ENCODE measurements at places on chromosomes 5 and 9.

GRCh38 chr9:99092643-99093491 lies 12.0 kb upstream of the TGFBR1 start:
- DNase-seq, result no peak

- DNase-seq, result no peak
These were observed 104.7 kb downstream of the ADAMTS2 start for GRCh38 chr5:179240561-179240960.

- no peak for DNase-seq
These were observed 1398.3 kb upstream of the CDH6 start for GRCh38 chr5:29795096-29795652.

GRCh38 chr5:18220631-18221030 lies 586.4 kb downstream of the TAF11L14 start:
- no peak for DNase-seq

- no peak for DNase-seq
These were observed 90.4 kb downstream of the ZNF608 start for GRCh38 chr5:124655921-124656511.
